ENCODE measurements at places on chromosomes 2 and 18. TPM values are rescaled to one million over a fixed set of nuclear protein-coding genes. Genes with fewer than 3 reads are reported as not detected.

SIX3 gene
- not detected for total RNA-seq

DSG1 gene
- total RNA-seq: not detected

GLB1L gene
- total RNA-seq: 2.3 TPM

CNRIP1 gene
- total RNA-seq: 28.5 TPM

MPPE1 gene
- 39.0 TPM for total RNA-seq

GKN1 gene
- not detected for total RNA-seq

SLC40A1 gene
- 0.13 TPM for total RNA-seq

TMX3 gene
- total RNA-seq: 41.5 TPM

HIBCH gene
- total RNA-seq: 13.9 TPM

TUBA3E gene
- not detected for total RNA-seq

NAT8 gene
- not detected for total RNA-seq

CYRIA gene
- 1.3 TPM for total RNA-seq

LCT gene
- not detected for total RNA-seq

UGT1A3 gene
- not detected for total RNA-seq

CCDC74B gene
- total RNA-seq: 3.9 TPM

PROM2 gene
- 2.3 TPM for total RNA-seq

TANC1 gene
- 13.3 TPM for total RNA-seq

ADD2 gene
- 13.3 TPM for total RNA-seq

ANKRD53 gene
- total RNA-seq: not detected

HOXD13 gene
- total RNA-seq: 5.4 TPM

MC5R gene
- total RNA-seq: 0.69 TPM

RANBP2 gene
- total RNA-seq: 25.7 TPM

HRH4 gene
- total RNA-seq: 0.16 TPM

ACMSD gene
- total RNA-seq: not detected

SP100 gene
- total RNA-seq: 69.0 TPM

GULP1 gene
- 14.6 TPM for total RNA-seq

TUBA4B gene
- not detected for total RNA-seq

YIPF4 gene
- total RNA-seq: 41.9 TPM

FAM237A gene
- not detected for total RNA-seq

RAPGEF4 gene
- not detected for total RNA-seq

RAMP1 gene
- total RNA-seq: 192 TPM

LAPTM4A gene
- total RNA-seq: 174 TPM

IL37 gene
- 3.1 TPM for total RNA-seq

UBE2F gene
- total RNA-seq: 121 TPM

SLC5A7 gene
- total RNA-seq: not detected

IL36B gene
- total RNA-seq: not detected

NMUR1 gene
- not detected for total RNA-seq

AMER3 gene
- not detected for total RNA-seq

NOL4 gene
- total RNA-seq: not detected

All from MG63 (cell line).